RPMI8226 (cell line): ENCODE measurements at places on chromosomes 13 and 19.

DNA sequence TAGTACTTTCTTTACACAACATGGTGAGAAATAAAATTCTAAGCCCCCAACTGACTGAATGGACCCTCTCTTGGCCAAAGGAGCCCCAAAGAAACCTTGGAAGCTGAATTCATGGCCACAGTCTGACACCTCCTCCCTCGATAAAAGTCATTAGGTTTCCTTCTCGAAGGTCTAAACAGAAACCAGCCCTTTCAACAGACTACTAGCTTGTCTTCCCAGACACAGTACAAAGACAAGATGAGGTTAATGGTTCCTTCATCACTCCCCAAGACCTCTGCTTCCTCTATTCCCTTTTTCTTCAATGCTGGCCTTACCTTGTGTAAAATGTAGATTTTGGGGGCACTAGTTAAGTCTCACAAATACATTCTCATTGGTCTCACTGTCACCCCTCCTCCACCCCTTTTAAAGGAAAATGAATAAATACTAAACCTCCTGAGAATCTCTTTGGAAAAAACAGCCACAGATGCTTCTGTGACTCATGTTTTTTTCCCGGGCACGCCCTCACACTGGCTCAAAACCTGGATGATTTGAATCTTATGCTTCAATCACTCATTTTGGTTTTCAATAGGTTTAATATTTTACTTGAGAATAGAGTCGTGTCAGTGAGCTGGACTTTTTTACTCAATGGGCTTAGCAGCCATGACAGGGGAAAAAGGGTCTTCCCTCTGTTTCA is 65.8 kb upstream of the MED4 start:
- no peak for DNase-seq

GRCh38 chr19:16645140-16645539 is 14.8 kb downstream of the SMIM7 start:
- DNase-seq: no peak

DNA sequence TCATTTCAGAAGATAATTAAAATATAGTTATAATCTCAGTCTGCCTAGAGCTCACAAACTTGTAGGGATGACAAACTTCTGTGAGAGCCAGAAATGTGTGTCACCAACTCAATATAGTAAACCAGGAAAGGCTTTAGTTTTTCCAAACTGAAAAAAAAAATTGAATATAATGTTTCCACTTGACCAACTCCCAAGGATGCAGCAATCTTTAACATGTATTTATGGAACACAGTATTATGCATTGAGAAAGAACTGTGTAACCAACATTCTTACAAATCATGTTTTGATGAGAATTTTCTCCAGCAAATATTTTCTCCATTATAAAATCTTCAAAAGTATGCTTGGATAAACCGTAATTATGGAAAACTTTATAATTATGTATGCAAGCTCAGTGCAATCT is 50.1 kb upstream of the KLF12 start:
- no peak for DNase-seq

GRCh38 chr19:36046443-36047050 is 7.5 kb downstream of the THAP8 start:
- no peak for DNase-seq

DNA sequence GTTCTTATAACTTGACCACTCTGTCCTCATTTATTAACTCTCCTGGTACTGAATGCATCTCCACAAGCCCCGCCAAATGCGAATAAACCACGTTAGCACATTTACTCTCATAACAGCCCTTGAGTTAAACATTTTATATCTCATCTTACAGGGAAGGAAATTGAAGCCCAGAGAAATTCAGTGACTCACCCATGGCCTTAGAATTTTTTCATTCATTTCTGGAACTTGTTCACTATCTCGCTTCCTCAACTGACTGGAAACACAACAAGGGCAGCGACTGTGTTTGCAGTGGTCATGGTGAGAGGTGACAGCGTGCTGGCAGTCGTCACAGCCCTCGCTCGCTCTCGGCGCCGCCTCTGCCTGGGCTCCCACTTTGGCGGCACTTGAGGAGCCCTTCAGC is 39.5 kb downstream of the SERP2 start:
- DNase-seq: no peak
